Psoas muscle (tissue), 8 donors: ENCODE measurements at places on chromosomes 12 and 14. TPM values are rescaled to one million over a fixed set of nuclear protein-coding genes. Genes with fewer than 3 reads are reported as not detected.

DNA sequence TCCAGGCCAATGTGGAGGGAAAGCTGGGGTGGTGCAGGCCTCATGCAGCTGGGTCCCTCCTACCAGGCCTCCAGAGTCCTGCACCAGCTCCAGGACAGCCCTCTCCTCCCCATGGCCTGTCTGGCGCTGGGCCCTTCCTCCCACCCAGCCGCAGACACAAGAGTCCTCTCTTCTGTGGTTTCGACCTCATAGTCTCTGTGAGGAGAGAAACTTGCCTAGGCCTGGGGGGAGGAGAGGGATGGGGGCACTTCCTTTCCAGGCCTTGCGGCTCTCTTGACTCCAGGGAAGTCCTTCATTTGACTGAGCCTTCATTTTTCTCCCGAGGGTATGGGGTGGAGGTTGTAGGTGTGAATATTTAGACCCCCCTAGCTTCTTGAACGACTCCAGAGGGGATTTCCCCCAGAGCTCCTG lies 2.3 kb downstream of the MMP14 start:
- DNase-seq: peak; percentile 62

DNA sequence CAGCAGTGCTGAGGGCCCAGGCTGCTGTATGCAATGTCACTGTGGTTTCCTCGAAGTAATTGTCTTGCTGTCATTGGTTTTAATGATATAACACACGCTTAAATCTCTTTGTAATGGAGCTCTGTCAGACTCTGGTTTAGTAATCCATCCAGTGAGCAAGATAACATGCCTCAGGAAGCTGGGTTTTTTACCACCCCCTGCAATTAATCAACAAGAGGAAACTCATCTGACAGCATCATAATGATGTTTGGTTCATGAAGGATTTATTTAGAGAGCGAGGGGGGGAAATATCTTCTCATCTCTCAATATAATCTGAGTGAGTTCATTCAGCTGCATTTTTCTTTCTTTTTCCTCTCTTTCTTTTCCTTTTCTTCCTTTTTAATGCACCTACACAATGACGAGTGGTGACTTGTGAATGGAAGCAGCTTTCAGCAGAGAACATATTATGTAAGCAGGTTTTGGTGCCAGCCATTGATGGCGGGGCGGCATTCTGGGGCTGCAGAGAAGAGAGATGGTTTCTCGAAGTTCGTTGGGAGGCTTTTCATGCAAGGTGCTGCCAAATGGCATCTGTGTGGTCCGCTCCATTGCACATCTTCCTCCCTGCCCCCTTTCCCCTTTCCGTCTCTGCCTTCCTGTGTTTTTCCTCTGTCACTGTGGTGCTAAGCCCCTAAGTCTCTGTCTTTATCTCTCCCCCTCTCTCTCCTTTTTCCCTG lies 6.7 kb downstream of the RPH3A start:
- no peak for DNase-seq

- no peak for DNase-seq
Observed at GRCh38 chr12:66929121-66929520, 250.2 kb upstream of the GRIP1 start.

DNA sequence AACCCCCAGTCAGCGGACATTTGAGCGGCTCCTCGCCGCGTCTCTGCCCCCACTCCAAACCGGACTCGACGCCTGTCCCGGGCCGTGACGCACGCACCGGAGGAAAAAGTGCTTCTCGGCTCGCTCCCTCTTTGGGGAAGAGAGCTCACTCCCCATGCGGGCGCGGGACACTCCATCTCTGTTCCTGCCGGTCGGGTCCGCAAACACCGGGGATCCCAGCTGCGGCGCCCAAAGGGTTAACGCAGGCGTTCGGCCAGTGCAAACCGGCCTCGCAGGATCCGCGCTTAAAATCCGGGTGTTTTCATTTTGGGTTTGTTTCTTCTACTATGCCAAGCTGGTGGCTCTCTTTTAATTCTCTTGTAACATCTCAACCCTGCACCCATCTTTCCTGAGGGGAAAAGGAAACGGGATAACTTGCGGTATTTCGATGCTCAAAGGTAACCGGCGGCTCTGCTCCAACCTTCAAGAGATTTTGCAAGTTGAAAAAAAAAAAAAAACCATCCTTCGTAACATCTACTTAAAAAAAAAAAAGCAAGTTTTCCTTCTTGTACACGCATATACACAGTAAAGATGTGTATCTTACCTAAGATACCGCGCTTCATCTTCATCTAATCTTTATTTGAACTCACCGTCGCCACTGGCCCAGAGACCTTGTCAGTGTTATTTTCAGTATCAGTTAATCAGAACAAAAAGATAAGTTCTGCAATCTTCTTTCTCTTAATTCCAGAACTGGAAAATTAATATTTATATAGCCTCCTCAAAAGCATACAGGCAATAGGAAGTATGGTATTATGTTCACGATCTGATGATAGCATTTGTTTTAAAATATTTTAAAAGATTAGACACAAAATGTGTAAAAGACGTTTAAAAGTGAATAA lies 1.6 kb upstream of the ATP2B1 start:
- DNase-seq: peak; percentile 83

DNA sequence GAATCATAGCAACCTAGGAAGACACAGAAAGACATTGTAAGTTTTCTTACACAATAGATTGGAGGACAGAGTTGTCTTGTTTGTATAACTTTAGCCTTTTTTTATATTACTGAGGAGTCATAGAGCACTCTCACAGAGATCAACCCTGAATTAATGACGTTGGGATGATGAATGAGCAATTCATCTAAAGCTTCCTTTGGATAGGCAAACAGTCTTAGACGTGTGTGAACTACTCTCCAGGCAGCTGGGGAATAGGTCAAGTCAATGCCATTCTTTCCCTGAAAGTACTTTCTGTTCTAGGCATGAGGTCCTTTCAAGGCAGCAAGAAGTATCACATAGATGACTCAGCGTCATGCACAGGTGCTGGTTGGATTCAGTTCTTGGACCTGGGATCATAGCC lies 369.1 kb upstream of the NOVA1 start:
- DNase-seq: peak; percentile 37

- no peak for DNase-seq
Observed at GRCh38 chr12:107395817-107396216, 289.8 kb upstream of the PWP1 start.

GRCh38 chr14:75340921-75341320 lies 62.3 kb downstream of the FOS start:
- DNase-seq: peak; percentile 97

BDKRB2 gene
- 0.30 TPM for total RNA-seq

CLEC14A gene
- total RNA-seq: 29.5 TPM
